ENCODE measurements at places on chromosomes 3 and 15.

DNA sequence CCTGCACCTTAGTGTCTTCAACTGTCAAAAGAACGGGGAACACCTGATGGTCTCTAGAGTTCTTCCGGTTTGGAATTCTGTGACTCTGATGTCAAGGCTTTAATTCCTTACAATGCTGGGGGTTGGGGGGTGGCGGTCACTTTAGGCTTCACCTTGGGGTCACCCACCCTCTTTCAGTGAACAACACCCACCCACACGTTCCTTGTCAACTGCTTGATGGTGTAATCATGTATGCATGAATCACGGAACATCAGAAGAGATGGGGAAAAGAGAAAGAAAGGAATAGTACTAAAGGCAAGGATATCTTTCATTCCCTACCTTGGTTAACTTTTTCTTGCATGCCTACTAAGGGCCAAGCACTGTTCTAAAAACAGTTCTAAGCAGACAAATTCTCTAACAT, 7.3 kb upstream of the UBE2E1 start:
- no peak for DNase-seq

DNA sequence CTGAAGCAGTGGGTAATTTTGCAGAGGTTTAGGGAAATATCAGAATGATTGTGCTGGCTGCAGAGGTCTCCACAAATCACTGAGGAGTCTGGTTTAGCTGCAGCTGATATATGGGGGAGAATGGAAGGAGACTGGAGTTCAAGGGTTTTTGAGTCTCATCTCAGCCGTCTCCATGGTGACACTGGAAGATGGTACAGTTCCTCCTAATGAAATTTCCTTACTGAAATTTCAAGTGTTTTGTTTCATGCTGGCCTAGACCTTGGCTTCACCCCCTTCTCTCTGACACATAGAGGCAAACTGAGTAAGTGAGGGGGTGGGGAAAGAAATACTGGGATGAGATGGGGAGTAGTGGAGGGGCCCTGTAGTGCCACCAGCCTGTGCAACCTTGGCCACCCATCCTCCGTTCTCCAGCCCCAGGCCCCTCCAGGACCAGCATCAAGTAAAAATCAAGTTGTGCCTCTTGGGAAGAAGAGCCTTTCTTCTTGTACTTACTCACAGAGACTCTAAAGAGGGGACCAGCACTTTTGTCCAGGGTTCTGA, 17.8 kb upstream of the MORF4L1 start:
- no peak for DNase-seq

GRCh38 chr3:70603103-70603502, 290.7 kb upstream of the MDFIC2 start:
- DNase-seq = no peak

- no peak for DNase-seq
Observed at GRCh38 chr15:89058876-89059405, 29.3 kb upstream of the ABHD2 start.

DNA sequence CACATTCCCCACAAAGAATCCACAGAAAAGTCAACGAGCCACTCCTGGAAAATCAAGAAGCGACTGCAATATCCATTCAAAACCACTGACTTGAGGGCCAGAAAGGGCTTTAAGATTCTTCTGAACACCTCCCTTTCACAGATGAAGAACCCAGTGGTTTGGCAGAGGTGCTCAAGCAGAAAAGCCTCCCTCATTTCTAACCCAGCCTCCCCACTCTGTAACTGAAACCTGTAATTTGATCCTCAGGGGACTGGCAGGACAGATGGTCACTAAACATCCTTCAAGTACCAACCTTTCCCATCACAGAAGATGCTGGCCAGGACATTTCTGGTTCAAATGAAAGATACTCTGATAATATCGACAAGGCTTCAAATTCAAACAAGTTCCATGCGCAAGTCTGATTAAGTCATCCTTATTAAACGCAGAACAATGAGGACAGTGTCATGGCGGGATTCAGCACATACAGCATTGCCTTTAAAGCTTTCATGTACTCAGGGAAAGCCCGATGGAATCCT, 5.5 kb downstream of the SEMA5B start:
- DNase-seq = no peak

DNA sequence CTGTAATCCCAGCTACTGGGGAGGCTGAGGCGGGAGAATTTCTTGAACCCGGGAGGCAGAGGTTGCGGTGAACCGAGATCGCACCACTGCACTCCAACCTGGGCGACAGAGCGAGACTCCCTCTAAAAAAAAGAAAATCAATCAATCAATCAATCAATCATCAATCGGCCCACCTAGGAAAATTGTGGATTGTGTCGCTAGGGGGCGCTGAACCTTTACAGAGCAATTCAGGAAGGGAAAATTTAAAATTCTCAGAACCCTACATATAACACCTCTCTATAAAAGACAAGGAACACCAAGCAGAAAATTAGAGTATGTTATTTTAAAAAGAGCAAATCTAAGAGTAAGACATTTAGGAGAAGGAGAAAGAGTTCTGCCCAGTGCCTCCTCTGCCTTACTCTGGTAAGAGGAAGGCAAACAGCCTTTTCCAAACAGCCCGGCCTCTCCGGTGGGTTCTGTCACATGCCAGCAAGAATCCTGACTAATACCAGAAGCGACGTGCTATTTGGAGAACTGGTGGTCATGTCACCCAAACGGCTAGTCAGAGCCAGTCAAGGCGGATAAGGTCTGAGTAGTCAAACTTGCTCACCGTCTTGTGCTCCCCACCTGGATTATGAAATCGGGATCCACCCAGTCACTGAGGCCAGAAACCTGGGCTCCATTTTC, 22.3 kb upstream of the SMCO1 start:
- DNase-seq = no peak

GRCh38 chr3:110650741-110651140, 420.9 kb upstream of the NECTIN3 start:
- no peak for DNase-seq

- DNase-seq = no peak
Observed at GRCh38 chr15:31508656-31509055, 182.0 kb downstream of the KLF13 start.

GRCh38 chr3:8443829-8444791, 57.5 kb upstream of the LMCD1 start:
- DNase-seq = peak; percentile 100

DNA sequence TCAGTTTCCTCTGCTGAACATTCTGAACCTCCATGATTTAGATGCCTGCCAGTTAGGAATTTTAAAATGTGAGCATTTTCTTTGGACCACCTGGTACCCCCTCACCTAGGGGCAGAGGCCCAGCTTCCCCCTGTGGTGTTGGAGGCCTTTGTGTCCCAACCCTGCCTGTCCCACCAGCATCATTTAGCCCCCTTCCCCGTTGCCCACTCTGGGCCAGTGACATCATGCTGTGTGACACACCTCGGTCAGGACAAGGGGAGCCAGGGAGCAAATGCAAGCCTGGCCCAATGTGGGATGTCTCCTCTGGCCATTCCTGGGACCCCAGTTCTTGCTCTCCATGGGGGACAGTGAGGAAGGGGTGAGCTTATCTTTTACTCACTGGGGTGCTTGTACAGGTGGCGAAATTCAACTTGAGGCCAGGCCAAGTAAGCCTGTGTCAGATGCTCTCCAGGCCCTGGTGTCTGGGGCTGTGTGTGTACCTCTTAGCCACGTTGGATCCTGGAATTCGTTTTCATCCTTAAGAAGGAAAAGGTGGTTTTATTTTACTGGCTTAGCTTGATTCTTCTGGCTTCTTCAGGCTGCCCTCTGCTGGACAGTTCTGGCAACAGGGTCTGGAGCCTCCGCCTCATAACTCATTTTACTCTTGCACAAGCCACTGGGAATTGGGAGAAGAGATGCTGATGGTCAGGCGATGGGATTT, 49.7 kb upstream of the MYZAP start:
- DNase-seq = peak; percentile 80

DNA sequence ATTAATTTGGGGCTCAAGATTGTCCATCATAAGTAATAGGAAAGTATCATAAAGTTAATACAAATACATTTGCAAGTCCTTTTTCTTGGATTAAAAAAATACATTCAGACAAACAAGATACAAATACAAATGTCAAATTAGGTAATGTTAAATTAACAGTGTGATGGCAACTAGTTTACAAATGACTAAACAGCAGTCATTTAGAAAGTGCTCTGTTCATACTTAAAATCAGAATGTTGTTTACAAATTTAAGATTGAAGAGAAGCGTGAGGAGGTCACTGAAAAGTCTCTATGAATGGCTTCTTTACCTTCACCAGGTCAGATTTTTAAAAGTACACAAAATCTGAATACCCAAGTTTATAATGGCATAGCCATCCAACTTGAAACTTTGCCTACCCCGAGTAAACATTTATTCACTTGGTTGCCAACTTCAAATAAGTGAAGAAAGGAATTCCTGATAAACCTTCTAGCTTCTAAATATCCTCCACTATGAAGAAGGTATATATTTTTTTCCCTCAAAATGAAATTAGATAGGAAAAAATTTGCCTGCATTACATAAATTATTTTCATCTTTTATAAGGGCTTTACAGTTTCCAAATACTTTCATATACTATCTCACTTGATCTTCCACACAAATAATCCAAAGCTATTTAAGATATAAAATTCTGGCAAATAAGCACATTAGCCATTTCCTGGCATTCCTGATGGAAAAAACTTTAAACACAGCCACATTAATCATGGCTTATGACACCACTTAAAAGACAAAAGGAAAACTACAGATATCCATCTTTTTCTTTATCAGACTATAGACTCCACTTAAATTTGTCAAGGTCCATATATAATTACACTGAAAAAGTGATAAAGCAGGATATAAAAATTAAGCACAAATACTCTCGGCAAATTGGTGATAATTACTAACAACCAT, 11.5 kb upstream of the NEK10 start:
- no peak for DNase-seq

GRCh38 chr15:89502867-89503595, 6.6 kb upstream of the RHCG start:
- DNase-seq = no peak

DNA sequence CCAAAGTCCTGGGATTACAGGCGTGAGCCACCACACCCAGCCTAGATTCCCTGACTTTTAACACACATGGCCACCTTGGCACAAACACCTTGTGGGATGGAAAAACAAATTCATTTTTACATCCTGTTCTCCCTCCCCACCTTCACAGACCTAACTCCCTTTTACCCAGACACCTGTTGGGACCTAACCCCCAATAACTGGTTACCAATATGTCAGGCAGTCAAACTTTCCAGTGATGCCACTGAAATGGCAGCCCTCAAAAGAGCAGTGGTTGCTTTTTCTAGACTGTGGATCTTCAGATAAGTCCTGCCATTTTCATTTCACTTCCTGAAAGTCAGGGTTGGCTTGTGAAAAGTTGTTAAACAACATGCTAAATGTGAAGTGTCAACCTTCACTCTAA, 34.9 kb downstream of the SIN3A start:
- no peak for DNase-seq

- DNase-seq = peak; percentile 36
Observed at GRCh38 chr3:160754371-160754854, 1.6 kb upstream of the PPM1L start.

GRCh38 chr3:146914409-146914808, 309.3 kb upstream of the PLSCR5 start:
- DNase-seq = no peak

DNA sequence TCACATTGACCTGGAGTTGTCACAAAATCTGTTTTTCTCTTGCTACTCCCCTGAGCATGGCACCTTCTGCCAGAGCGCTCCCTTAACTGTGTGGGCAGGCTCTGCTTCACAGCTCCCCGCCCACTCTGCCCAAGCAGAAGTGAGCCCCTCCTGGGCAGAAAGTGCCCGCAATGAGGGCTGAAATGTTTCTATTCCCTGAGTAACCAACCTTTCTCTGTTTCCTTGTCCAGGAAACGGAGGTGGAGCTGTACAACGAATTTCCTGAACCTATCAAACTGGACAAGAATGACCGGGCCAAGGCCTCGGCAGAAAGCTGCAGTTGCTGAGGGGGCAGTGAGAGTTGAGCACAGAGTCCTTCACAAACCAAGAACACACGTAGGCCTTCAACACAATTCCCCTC, 66.3 kb upstream of the ACAD9 start:
- DNase-seq = no peak

Measured in AG10803 (cell line).